ENCODE measurements at places on chromosomes 1 and 21.

- DNase-seq, result no peak
These were observed 40.9 kb upstream of the CAMK1G start for GRCh38 chr1:209542585-209542984.

- DNase-seq, result peak; percentile 59
These were observed 15.3 kb downstream of the CD2 start for GRCh38 chr1:116769561-116769977.

- DNase-seq, result peak; percentile 24
These were observed 28.1 kb downstream of the IL6R start for GRCh38 chr1:154433161-154433764.

DNA sequence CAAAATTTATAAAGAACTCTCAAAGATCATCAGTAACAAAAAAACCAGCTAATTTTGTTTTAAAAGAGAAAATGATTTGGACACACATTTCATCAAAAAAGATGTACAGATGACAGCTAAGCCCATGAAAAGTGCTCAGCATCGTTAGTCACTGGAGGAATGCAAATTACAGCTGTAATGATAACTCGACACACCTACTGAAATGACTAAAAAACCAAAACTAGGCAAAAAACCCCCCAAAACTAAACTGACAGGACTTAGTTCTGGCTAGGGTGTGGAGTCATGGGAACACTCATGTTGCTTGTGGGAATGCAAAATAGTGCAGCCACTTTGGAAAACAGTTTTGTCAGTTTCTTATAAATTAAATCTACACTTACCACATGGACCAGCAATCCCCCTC, 59.5 kb downstream of the CNIH3 start:
- DNase-seq, result no peak

DNA sequence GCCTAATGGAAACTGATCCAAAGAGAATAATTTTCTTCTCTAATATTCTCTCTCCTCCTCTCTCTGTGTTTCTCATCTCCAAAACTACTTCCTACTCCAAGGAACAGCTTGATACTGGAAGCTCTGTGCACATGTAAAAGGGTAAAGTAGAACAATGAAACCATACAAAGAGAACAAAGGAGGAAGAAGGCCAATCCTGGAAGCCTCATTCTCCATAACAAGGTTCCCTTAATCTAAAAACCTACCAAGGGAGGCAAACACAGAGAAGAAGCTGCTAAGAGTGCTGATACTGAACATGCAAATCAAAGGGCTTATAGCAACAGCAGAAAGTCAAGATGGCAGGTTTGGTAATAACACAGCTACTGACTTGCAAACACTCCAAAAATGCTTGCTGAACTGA, 44.4 kb downstream of the SIPA1L2 start:
- no peak for DNase-seq

DNA sequence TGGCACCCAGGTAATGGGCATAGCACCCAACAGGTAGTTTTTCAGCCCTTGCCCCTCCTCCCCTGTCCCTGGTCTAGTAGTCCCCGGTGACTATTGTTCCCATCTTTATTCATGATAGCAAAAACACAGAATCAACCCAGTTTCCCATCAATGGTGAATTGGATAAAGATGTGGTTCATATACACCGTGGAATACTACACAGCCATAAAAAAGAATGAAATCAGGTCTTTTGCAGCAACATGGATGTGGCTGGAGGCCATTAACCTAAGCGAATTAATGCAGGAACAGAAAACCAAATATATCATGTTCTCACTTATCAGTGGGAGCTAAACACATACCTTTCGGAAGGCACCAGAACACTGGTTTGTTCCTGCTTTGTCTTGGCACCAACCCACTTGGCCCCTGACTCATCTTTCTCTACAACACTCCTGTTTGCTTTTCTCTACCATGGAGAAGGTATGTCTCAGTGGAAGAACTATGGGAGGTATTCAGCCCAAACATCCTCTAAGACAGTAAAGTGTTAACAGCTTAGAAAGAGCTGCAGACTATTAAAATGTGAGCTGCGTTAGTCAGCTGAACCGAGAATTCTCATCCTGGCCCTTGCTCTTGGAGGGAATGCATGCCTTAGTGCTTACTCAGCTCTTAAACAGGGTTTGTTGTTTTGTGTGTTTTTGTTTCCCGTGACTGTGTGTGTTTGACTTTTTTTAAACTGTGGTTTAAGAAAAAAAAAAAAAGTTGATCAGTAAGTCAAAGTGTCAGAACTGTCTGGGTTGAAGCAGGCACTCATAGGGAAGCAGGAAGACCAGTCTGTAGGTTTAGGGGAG, 203.0 kb downstream of the TOMM20 start:
- DNase-seq, result no peak

GRCh38 chr1:36199934-36200741, 24.1 kb upstream of the THRAP3 start:
- DNase-seq, result no peak

DNA sequence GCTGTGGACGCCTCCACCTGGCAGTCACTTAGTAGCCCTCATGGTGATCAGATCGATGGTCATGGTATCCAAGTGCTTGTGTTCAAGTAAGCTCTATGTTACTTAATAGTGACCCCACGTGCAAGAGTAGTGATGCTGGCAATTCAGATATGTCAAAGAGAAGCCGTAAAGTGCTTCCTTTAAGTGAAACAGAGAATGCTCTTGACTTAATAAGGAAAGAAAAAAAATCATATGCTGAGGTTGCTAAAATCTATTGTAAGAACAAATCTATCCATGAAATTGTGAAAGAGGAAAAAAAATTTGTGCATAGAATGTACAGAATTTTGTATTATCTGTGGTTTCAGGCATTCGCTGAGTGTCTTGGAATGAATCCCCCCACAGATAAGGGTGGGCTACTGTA, 113.9 kb downstream of the PEX14 start:
- DNase-seq, result no peak

DNA sequence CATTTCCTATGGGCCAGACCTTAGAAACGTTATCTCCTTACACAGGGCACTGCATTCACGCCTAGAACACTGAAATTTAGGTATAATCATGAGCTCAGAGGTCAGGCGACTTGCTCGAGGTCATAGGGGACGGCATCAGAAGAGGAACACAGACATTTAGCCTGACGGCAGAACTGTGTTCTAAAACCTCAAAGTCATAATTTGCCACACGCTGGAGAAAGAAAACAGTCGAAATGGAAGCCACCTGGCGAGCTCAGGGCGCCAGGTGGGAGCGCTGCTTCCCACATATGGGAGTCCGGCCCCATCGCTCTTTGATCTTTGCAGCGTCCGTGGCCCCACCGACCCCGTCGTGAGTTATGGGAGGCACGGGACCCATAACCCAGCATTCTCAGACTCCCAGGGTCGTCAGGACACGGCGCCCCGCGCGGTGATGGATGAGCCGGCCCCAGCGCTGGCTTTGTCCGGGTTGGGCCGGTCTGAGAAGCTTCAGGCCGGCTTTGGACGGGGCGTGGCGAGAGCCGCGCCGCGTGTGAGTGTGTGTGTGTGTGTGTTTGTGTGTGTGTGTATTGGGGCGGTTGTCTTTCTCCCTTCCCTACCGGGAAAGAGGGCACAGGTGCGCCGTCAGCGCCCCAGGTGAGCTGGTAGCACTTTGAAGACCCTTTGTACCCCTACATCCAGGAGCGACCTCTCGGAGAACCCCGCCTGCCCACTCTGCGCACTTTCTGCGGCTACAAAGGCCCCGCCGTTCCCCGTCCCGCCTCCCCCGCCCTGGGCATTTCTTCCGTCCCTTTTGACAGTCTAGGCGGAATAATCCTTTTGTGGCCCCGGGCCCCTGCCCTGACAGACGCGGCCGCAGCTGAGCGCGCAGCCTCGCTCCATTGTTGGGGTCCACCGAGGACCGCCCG, 861 bp upstream of the DRAXIN start:
- no peak for DNase-seq

DNA sequence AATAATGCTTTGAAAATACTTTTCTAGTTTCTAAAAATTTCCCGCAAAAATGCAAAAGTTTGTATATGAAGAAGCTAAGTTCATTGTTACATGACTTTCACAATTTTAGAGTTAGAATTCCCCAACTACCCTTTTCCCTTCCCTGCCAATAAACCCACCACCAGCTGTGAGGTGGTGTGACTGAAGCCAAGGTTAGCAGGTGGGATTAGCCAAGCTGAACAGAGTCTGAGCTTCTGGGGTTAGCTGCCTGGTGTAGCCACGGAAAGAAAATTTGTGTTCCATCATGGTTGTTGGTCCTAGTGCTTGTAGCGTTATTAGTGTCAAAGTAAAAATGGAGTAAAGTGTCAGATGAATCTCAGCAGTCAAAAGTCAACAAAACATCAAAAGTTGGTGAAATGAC, 110.9 kb downstream of the ASTN1 start:
- DNase-seq, result no peak

DNA sequence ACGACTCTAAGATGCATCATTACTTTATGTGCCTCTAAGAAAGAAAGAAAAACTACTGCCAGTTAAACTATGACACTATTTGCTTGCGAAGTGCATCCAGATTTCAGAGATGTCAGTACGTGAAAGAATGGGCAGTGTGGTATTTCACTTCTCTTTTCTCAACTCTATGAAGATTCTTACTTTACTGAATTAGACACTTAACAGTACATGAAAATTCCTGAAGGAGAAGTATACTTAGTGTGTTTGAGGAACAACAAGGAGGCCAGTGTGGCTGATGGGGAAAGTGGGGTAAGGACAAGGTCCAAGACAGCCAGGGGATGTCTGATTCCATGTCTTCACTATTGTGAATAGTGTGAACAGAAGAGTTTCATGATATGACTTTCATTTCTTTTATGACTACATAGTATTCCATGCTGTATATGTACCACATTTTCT, 53.9 kb upstream of the HSD17B7 start:
- DNase-seq, result no peak

GRCh38 chr1:174883409-174883808, 116.3 kb upstream of the CACYBP start:
- DNase-seq, result no peak

- DNase-seq, result no peak
These were observed 34.8 kb upstream of the TENT5C start for GRCh38 chr1:117570988-117571409.

DNA sequence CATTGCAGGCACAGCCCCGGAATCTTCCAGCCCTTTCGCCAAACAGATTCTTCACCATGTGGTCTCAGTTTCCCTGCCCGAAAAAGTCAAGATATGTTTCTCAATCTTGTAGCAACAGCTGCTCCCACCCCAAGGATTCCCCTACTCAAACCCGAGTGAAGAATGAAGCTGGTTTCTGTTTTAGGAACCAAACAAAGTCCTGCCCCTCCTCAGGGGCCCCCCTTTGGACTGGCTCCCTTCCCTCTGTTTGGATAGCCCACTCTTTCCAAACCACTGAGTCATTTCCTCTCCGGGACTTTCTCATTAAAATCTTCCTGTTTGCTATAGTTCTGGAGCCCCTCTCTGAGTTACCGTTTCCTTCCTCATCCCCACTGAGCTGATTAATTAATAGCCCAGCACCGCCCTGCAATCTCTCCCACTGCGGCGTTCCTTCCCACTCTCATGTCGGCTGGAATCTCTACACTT, 100.9 kb downstream of the TSEN15 start:
- no peak for DNase-seq

DNA sequence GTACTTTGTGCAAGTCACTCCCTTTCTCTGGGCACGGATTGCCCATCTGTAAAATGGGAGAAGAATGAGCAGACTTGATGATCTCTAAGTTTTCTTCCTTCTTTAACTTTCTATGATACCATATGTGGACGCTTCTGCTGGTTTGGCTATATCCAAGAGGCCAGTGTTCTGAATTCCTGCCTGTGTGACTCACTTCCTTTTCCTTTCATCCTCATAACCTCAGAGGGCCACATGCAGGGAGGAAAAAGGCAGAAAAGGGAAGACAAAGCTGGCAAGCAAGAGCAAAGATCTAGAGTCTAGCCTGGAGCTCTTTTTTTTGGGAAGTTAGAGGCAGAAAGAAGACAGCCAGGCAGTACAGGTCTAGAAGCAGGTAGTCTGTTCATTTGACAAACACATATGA, 151.2 kb downstream of the OMA1 start:
- no peak for DNase-seq

GRCh38 chr1:205235951-205236350, 8.2 kb downstream of the TMCC2 start:
- no peak for DNase-seq

DNA sequence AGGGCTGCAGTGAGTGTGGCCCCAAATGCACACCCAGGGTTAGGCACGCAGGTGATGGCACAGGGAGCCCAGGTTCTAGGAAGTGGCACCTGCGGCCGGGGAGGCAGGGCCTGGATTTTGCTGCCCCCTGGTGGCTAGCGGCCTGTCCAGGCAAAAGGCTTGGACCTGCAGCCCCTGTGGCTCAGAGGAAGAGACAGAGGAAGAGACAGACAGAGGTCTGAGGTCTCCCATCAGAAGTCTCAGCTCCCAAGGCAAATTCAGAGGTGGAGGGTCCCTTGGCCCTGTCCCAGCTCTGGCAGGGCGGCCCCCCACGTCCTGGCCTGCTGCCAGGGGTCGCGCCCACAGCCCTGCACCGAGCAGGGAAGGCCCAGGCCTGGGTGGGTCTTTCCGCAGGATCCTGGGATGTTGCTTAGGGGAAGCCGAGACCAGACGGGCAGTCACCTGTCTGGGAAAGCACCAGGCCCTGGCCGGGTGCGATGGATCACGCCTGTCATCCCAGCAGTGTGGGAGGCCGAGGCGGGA, 8.0 kb upstream of the TNFRSF14 start:
- peak; percentile 68 for DNase-seq

- DNase-seq, result no peak
These were observed 416.0 kb downstream of the SIPA1L2 start for GRCh38 chr1:232213928-232214327.

DNA sequence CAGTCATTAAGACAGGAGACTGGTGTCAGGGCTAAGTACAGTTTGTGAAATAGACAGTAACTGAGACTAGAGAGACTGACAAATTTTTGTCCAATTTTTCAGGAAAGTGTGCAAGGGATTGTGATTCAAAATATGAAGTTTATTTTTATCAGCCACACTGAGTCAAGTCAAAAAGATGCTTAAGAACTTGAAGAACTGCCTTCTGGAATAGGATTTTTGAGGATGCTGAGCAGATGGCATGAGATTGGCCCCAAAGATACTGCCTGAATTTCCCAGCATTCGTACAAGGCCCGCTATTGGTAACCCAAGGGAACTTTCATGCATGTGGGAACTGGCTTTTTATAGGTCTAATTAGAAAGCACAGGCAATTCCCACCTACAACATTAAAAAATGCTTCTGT, 610.0 kb downstream of the LMO4 start:
- DNase-seq, result no peak

All from stimulated activated CD8-positive, alpha-beta memory T cell treated with anti-CD3 and anti-CD28 coated beads, Interleukin-4, amount 100 ng/mL, for 4 hours (primary cell).